ENCODE measurements at places on chromosomes 7 and 10. TPM values are rescaled to one million over a fixed set of nuclear protein-coding genes. Genes with fewer than 3 reads are reported as not detected.
A peak's percentile ranks its signal among the peaks of the same experiment; 100 is the strongest.

Gene MLXIPL
- polyA plus RNA-seq: 3.0 TPM

Gene TCAF2
- polyA plus RNA-seq: 2.8 TPM

Gene LBX1
- polyA plus RNA-seq: not detected

Gene CLRN3
- 21.5 TPM for polyA plus RNA-seq

Gene TRRAP
- polyA plus RNA-seq: 51.7 TPM

Gene VWDE
- polyA plus RNA-seq: 5.9 TPM

Gene SPDYE1
- 0.54 TPM for polyA plus RNA-seq

Gene OPTN
- 36.7 TPM for polyA plus RNA-seq

- DNase-seq: no peak
Measured at GRCh38 chr7:77265666-77266065, 66.0 kb upstream of the FGL2 start.

GRCh38 chr10:50325449-50326171 lies 74.3 kb upstream of the ASAH2 start:
- no peak for DNase-seq

DNA sequence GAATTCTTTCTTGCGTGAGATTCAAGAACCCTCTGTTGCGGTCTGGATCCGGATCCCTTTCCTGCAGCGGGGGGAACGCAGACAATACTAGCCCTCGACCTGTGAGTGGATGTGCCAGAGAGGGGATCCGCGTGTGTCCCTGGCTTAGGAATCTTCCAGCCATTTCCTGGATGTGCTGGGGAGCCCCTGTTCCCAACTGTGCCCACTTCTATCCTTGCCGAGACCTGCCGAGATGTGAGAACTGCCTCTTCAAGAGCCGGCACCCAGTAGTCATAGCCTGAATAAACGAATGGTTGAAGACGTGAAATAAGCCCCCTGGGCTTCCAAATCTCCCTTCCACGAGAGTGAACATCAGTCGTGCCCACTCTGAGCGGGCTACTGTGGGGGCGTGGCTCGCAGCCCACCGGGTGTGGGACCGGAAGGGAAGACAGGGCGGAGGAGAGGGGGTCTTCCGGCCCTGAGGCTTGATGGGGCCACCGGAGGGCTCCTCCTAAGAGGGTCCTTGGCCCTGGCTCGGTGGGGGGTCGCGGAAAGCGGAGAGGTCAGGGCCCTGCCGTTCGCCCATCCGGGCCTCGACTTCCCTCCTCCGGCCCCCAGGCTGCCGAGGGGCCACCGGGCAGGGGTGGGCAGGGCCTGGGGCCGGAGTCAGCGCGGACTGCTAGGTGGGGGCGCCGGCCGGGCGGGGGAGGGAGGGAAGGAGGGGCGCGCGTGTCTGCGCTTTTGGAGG lies 1.3 kb upstream of the CCDC136 start:
- peak; percentile 16 for DNase-seq

- DNase-seq: no peak
Measured at GRCh38 chr10:67788028-67788886, 49.7 kb downstream of the DNAJC12 start.

- no peak for DNase-seq
Measured at GRCh38 chr7:25314731-25315267, 86.5 kb upstream of the NPVF start.

DNA sequence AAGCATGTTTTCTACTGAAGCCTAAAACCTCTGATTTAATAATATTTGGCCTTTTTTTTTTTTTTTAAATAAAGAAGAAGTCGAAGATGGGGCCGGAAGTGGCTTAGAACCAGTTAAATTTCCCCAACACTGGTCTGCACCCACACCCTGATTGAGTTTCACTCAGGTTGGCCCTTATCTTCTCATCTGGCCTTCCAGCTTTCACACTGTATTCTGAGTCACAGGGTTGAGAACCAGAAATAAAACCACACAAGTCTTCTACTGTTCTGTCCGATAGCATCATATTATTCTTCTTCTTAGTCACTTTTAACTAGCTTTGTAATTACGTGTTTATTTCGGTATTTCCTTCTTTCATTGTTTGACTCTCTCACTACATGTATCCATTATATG lies 9.9 kb downstream of the ZNF365 start:
- no peak for DNase-seq

DNA sequence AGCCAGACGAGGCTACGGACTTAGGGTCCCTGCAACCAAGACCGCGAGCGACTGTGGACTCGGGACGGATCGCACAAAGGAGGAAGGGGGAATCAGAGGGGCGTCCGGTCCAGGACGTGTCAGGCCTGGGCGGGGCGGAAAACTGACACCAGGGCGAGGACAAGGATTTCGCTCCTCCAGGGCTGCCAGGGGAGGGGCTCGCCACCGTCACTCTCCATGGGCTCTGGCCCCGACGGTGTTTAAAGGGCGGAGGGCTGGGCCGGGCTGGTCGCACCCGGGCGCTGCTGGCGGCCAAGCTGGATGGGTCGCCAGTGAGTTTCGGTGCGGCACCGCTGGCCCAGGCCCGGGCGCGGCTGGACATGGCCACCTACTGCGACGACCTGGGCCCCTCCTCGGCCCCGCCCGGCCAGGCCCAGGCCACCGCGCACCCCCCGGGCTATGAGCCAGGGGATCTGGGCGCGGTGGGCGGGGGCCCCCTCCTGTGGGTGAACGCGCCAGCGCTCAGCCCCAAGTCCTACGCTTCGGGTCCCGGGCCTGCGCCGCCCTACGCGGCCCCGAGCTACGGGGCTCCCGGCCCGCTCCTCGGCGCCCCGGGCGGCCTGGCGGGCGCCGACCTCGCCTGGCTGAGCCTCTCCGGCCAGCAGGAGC lies at the start of gene FOXI2:
TSS of gene FOXI2 (plus strand) at position 271 of the 648 bp plus-strand sequence. CDS start at position 360, 89 bp downstream.
- no peak for DNase-seq

- DNase-seq: no peak
Measured at GRCh38 chr7:11592699-11593098, 239.3 kb downstream of the THSD7A start.

- no peak for DNase-seq
Measured at GRCh38 chr10:522350-522749, 167.1 kb downstream of the DIP2C start.

DNA sequence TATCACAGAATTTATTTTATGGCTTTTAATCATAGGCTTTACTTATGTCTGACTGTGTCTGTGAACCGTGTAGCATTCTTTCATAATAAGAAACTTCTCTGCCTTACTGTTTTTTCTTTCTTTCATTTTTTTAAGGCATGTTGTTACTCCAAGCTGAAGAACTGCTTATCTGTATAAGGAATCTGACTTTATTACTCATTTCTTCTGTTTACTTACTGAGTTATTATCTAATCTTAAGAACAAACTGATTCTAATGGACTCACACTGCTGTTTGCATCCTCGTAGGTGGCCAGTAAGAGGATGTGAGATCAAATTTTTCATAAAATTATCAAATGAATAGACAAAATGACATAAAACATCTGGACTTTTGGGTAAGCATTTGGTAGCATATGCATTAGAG lies 54.7 kb upstream of the DNAJC1 start:
- no peak for DNase-seq

GRCh38 chr7:52592698-52593097 lies 442.7 kb upstream of the POM121L12 start:
- no peak for DNase-seq

DNA sequence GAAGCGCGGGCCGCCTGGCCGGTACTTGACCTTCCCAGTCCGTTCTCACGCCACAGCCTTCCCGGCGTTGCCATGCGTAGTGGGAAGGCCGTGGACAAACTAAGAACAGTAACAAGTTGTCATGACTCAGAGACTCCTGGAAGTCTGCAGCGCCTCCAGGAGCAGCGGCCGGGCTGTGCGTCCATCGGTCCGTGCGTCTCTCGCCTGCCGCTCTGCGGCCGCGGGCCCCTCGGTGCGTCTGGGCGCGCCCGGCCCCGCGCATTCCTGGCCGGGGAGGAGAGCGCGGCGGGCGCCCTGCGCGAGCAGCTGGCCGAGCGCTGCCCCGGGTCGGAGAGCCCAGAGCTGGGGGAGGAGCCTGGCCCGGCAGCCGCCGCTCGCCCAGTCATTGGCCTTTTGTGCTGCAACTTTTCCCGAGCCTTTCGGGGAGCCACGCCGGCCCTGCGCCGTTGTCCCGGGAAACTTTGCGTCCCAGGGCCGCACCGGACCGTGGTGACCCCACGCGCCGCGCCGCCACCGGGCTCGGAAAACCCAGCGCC lies 123.7 kb downstream of the TACC2 start:
- DNase-seq: peak; percentile 52

- DNase-seq: no peak
Measured at GRCh38 chr7:122766593-122766992, 63.9 kb upstream of the RNF148 start.

- DNase-seq: no peak
Measured at GRCh38 chr7:33639552-33640197, 265.7 kb upstream of the BMPER start.

DNA sequence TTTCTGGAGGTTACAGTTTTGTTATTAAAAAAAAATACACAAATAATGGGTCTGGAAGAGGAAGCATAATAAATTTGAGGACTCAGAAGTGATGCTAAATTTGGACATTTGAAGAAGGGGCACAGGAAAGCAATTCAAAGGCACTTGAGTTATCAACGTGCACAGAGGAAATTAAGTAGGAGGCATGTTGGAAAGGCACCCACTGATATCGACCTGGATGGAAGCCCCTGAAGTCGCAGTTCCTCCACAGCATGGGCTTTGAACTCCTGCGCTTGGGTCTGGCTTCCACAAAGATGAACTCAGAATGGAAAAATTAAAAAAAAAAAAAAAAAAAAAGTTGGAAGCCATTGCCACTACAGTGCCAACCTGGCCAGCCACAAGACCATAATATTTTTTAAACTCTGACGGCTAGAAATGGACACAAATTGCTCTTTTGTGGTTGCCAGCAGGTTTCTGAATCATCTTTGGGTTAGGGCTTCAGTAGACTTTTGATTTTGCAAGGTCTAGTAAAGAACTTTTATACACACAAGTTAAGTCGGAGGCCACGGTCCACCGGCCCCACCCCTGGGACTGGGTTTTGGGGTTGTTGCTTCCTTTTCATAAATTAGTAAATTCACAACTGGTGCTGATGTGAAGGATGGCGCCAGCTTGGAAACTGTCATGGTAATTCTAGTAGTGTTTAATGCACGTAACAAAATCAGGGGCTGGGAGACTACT lies 21.6 kb downstream of the JCAD start:
- DNase-seq: no peak

GRCh38 chr7:52980129-52980528 lies 55.3 kb upstream of the POM121L12 start:
- no peak for DNase-seq

- DNase-seq: no peak
Measured at GRCh38 chr7:46544396-46545008, 623.4 kb upstream of the IGFBP3 start.

GRCh38 chr10:18423058-18423637 lies 228.2 kb downstream of the NSUN6 start:
- DNase-seq: no peak

DNA sequence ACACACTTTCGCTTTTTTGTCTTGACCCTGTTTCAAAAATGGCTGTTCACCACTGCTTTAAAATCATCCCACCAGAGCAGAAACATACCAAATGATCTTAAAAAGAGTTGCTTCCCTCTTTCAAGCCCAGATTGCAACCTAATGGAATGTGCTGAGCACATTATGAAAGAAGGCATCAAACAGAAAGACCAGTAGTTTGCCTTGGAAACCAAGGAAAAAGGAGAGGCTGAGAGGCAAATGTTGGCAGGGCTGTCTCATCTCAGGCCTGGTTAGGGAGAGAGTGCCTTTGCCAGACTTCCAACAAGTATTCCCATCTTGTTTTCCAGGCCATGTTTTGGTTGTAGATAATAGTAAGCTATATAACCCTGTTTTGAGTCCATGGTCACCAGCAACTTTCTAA lies 64.3 kb downstream of the ABCB4 start:
- DNase-seq: no peak

DNA sequence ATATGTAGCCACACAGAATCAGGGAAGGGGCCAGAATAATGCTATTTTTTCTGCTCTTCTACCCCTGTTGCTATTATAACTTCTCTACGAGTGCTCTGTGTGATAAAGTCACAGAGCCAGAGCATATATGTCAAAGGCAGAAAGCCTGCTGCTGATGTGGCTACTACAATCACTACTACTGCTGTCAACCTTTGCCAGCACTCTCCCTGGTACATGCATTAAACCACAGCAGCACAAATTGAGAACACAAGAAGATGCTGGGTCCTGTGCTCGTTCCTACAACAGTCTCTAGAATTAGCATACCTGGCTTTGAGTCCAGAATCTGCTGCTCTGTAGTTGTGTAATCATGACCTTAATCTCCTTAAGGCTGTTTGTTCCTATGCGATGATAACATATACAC lies 108.6 kb downstream of the SEMA3A start:
- DNase-seq: no peak

- no peak for DNase-seq
Measured at GRCh38 chr7:64999165-65000004, 7.1 kb downstream of the ERV3-1 start.

GRCh38 chr7:52635021-52635420 lies 400.4 kb upstream of the POM121L12 start:
- no peak for DNase-seq

- no peak for DNase-seq
Measured at GRCh38 chr10:43336061-43336460, 35.4 kb upstream of the FXYD4 start.

DNA sequence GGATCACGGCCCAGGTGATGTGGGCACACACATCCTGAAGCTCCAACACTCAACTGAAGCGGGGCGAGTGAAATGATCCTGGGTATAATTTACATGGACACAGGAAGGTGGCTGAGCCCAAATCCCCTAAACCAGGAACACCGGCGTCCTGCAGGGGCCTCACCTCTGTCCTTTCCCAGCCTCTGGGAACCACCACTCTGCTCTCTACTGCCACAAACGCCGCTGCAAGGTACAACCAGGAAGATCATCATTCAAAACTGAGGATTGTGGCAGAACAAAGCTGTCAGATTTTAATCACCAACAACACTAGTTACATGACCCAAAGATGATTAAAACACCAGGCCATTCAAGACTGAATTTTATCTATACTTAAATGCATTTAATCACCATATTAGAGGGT lies 104.0 kb downstream of the DIP2C start:
- DNase-seq: no peak

DNA sequence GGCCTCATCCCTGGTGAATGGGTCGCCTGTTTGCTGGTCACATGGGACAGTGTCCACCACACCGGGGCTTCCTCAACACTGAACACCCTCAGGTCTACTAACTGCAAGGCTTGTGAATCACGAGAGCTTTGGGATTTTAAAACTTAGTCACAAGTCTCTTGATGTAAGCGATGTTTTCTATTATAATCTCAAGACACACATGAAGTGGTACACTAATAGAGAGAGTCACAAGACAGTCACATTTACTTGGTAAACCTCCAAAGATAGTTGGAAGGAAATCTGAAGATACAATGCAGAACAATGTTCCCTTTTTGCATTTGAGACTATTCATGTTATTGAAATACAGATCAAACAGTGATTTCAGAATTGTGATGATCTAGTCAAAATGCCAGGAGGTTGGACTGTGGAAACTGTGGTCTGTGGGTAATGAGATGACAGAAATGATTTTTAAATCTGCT lies 233.1 kb upstream of the KLF6 start:
- no peak for DNase-seq

- no peak for DNase-seq
Measured at GRCh38 chr7:48295296-48295971, 124.2 kb downstream of the ABCA13 start.
